CD8-positive, alpha-beta memory T cell (primary cell): ENCODE measurements at places on chromosomes 16 and 17. TPM values are rescaled to one million over a fixed set of nuclear protein-coding genes. Genes with fewer than 3 reads are reported as not detected.

GRCh38 chr17:50519141-50519834 lies 11.0 kb downstream of the MYCBPAP start:
- no peak for DNase-seq

DNA sequence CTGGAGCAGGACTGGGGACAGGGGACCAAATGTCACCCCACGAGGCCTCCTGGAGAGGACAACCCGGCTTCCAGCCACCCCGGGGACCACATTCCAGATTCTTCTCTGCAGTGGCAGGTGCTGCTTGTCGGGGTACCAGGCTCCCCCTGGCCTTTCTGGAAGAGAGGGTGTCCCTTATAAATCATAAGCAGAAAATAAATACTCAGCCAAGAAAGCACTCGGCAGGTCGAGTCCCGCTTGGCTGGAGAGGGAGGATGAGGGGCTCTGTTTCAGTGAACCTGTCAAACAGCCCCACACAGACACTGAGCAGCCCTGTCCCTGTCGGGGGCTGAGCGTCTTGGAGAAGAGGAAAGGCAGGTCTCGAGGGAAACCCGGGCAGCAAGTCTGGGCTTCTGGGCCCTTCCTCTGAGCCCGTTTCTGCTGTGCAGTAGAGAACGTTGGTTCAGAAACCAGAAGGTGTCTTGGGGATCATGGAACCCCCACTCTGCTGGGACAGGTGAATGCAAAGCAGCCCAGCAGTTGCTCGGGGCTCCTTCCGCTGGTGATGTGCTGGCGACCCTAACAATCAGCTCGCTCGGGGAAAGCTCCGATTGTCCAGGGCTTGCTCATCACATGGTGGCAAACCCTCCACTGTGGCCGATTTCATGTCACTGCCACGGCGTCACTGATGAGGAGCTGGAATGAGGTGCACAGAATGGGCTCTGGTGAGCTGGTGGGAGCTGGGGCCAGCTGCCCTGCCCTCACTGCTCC lies 36.6 kb downstream of the COX4I1 start:
- no peak for DNase-seq

- peak; percentile 10 for DNase-seq
Observed at GRCh38 chr17:77691216-77692085, 267.1 kb upstream of the TNRC6C start.

TEX14 gene
- polyA plus RNA-seq = not detected

- DNase-seq = no peak
Observed at GRCh38 chr16:51271156-51271701, 120.2 kb upstream of the SALL1 start.

- no peak for DNase-seq
Observed at GRCh38 chr17:55238931-55239297, 25.8 kb upstream of the HLF start.

GRCh38 chr17:50386510-50386909 lies 10.8 kb downstream of the LRRC59 start:
- no peak for DNase-seq

DNA sequence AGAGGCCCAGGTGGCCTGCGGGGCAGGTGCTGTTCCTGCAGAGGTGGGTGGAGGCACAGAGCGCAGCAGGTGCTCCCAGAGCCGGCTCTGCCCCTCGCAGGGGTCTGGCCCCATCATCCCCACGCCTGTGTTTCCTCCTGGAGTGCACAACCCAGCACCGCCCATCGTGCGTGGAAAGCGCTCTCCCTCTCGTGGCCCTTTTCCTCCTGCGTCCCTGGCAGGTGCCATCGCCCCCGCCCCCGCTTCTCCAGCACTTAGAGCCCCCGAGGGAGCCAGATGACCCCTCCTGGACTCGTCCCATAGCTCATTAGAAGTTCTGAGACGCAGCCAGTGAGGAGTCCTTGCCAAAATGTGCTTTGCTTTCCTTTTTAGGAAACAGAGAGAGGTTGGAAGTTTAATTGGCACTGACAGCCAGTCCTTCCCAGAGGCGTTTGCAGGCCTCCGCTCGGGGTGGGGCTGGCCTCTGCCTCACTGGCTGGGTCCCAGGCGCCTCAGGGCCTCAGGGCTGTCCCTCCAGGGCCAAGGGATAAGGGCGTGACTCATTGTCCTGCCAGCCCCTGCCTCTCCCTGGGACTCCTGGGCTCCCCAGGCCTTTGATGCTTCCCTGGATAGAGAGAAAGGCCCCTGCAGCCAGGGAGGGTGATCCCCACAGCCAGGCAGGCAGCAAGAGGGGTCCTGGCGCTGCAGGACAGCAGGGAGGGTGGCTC lies 32.2 kb upstream of the CHMP6 start:
- DNase-seq = no peak

C17orf50 gene
- not detected for polyA plus RNA-seq

NXPH3 gene
- not detected for polyA plus RNA-seq

KRT12 gene
- not detected for polyA plus RNA-seq

ABCC6 gene
- 0.18 TPM for polyA plus RNA-seq

ITGAD gene
- 0.12 TPM for polyA plus RNA-seq

DNA sequence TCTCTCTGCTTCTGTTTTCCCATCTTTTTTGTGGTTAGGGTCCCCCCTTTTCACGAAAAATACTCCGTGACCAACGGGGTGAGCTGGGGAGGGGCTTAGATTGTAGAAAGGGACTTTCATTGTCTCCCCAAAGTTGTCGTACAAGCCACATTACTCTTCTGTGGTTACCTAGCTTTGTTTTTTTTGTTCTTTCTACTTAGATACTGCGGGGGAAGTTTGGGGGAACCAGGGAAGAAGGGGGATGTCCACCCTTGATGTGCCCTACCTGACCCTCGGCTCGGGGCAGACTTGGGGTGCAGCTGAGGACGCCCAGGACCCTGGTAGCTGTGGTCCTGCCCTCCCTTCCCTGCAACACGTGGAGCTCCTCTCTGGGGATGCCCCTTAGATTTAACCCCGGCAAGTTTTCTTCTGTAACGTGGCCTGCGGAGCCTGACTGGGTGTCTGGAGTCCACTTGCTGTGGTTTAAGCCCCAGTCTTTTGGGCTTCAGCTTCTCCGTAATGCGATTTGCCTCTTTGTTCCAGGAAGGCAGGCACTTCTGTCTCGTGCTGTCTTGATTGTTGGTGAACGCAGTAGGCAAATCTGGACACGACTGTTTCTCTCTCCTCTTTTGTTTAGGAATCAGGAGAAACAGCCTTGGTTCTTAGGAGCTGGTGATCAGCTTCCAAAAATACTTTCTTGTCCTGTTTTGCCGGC lies 892 bp downstream of the ABCC1 start:
- peak; percentile 70 for DNase-seq

DNA sequence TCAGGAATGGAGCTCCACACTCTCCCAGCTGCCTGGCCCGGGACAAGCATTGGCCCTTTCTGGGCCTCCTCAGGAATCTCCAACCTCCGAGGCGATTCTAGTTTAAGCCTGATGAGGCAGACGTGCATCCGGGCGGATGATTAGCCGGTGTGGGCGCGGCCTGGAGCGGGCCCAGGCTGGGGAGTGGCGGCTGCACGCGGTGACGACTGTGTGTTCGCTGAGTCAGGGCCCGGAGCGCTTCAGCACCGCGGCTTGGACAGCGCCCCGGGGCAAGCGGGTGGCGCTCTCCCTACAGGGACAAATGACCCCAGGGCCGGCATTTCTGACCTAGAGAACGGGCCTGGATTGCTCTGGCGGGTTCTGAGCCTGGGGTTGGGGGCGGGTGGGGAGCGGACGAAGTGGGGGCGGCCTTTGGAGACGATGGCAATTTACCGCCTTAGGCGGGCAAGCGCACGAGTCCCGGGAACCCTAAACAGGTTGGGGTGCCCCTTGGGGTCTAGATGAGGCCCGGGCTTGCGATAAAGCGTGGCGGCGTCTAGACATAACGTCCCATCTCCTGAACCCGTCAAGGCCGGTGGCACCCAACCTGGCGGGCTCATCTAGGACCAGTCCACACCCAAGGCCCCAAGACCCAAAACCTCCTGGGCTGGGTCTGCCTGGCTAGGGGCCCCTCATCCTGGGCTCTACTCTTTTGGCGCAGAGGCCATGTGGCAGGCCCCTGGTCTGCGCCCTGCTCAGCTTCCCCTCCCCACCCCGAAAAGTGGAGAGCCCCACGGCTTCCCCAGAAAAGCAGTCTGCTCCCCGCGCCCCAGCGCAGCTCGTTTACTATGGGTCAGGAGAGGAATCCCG lies 22.3 kb upstream of the ZNHIT3 start:
- peak; percentile 19 for DNase-seq

- DNase-seq = no peak
Observed at GRCh38 chr17:50255766-50256635, 18.3 kb upstream of the TMEM92 start.

- peak; percentile 8 for DNase-seq
Observed at GRCh38 chr17:30093463-30094147, 23.0 kb upstream of the NSRP1 start.

OSGIN1 gene
- polyA plus RNA-seq = 0.21 TPM

CDK5R1 gene
- 6.0 TPM for polyA plus RNA-seq

DNA sequence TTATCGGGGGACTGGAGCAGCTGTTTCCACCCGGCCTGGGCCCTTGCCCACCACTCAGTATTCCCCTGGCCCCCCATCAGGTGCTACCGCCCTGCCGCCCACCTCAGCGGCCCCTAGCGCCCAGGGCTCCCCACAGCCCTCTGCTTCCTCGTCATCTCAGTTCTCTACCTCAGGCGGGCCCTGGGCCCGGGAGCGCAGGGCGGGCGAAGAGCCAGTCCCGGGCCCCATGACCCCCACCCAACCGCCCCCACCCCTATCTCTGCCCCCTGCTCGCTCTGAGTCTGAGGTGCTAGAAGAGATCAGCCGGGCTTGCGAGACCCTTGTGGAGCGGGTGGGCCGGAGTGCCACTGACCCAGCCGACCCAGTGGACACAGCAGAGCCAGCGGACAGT lies 6.1 kb upstream of the TMEM88 start:
- DNase-seq = no peak

GRCh38 chr16:80085606-80086005 lies 455.2 kb upstream of the DYNLRB2 start:
- no peak for DNase-seq

GRCh38 chr17:14310605-14311004 lies 9.7 kb downstream of the HS3ST3B1 start:
- no peak for DNase-seq

CLDN7 gene
- 2.1 TPM for polyA plus RNA-seq

ANKFN1 gene
- not detected for polyA plus RNA-seq

DNA sequence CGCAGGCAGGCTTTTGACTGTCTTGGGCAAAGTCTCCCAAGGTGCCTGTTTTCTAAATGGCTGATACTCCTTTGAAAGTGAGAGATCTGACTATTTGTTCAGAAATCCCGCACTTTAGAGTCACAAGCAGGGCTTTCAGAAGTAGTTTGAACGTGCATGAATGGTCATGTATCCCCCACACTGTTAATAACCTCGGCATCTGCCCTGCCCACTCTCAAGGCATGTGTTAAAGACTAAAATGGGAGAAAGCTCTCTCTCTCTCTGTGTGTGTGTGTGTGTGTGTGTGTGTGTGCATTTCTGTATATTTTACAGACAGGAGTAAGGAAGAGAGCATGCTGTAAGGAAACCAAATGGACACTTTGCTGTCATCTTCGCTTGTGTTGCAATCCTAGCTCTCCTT lies 163.7 kb downstream of the MAF start:
- DNase-seq = no peak

DNA sequence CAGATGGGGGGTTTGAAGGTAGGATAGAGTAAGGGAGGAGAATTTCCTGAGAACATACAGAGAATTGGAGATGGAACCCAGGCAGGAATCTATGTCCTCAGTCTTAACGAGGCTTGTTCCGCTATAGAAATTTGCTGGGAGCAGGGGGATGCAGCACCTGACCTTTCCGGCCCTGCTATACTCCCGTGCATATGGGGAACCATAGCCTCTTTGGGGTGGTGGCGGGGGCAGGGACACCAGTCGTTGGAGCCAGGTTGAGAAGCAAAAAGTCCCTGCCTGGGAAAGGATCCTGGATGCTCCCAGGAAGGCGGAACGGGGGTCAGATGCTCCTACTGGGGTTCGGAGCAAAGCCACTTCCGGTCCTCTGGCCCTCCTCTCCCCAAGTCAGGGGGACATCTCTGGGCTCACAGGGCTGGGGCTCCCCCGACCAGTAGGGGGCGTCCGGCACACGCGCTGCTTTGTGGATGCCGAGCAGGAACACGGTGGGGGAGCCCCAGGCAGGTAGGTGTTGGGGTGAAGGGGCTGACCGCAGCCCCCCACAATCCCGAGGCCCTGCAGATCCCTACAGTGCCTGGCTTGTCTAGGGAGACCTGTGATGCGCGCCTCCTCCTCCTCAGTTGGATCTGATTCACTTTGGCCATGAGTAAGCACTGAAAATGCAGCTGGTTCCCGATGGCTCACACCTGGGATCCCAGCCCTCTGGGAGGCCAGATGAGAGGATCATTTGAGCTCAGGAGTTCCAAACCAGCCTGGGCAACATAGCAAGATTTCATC lies 15.5 kb upstream of the TFAP4 start:
- DNase-seq = peak; percentile 75

DNA sequence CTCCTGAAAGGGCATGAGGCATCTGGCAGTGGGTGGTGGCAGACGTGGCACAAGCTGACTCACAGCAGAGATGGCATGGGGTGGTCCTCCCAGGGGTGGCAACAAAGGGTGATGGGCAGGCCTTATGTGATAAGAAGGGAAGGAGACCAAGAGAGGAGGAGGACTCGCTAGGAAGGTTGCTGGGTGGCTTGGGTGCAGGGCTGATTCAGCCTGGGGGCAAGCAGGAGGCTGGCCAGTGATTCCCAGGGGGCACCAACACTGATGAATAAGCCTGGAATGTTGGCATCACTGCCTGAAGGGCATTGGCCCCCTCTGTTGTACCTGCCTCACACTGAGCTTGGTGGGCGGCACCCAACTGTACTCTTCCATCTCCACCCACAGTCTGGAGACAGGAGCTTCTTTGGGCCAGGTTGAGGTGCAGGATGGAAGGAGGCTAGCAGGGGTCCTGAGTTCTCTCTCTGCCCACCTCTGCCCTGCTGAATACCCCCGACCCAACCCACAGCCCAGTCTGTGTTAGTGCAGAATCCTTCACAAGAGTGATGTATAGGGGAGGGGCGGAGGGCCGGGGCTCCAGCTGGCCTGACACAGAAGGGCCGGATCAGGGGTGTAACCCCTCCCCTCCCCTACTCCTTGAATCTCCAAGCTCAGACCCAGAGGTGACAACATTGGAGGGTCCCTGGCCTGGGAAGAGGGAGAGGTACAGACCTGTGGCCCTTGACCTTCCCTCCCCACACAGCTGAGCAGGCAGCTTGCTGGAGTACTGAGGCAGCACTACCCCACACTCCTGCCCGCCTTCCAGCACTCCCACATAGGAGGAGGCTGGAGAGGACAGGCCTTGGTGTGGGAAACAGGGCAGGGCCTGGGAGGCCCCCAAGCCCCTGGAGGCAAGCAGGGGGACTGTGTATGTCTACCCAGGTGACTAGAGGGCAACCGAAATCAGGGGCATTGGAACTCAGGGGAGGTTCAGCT lies 2.6 kb downstream of the STAC2 start:
- DNase-seq = no peak

- DNase-seq = no peak
Observed at GRCh38 chr17:62749926-62750325, 58.2 kb downstream of the MARCHF10 start.
